ENCODE measurements at places on chromosomes 13 and 19.
A peak's percentile ranks its signal among the peaks of the same experiment; 100 is the strongest.

DNA sequence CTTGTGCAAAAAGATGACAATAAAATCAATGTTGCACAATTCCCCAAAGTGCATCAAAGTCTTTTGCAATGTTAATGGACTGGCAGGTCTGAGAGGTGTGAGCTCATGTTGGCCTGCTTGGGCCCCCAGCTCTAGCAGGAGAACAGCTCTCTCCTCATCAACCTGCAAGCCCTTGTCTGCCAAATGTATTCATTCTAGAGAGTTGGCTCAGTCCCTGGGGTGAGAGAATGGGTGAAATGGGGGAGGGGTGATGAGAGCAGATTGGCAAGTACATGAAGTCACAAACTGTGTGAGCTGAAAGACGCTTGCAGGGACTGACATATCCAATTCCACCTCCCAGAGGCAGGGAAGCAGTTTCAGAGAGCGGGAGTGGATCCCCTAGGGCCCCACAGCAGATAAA, 465.1 kb upstream of the ZNF507 start:
- DNase-seq: no peak

DNA sequence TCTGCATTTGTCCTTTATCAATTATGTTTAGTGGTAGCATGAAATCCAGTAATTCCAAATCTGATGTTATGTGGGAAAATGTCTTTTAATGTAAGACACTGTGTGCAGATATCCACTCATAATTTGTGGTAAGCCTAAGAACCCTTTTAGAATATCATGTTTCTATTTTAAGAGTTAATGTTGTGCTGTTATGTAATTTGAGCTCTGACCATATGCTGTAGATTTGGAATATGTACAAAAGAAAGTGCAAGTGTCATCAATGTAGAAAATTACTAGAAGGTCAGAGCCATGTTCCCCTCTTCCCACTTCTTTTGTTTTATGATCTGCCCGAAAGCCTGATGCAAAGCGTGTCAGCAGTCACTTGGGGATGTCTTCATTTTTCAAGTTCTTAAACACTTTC, 44.5 kb downstream of the SCEL start:
- no peak for DNase-seq

DNA sequence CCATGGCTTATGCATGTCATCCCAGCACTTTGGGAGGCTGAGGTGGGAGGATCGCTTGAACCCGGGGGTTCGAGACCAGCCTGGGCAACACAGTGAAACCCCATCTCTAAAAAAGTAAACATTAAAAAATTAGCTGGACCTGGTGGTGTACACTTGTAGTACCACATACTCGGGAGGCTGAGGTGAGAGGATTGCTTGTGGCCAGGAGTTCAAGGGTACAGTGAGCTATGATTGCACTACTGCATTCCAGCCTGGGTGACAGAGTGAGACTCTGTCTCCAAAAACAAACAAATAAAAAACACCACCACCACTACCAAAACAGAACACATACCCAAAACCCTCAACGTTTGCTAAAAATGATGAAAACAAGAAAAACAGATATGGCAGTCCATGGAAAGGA, 15.9 kb downstream of the FBXO17 start:
- no peak for DNase-seq

- peak; percentile 60 for DNase-seq
These were observed 13.8 kb downstream of the DNASE2 start for GRCh38 chr19:12867120-12868099.

DNA sequence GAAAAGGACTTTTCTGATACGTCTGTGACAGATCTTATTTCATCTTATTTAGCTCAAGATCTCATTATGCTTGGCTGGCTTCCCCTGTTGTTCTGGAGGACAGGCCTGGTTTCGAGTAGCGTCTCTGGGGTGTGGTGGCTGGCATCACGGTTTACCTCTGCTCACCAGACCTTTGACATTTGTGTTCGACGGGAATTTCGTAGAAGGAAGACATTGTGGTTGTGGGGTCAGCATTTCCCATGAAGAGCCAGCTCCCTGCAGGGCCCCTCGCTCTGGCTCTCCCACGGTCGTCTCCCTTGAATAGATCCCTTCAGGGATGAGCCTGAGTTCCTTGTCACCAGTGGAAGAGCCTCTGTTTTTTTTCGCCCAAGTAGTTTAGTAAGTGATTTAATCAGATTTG, 78.6 kb upstream of the TEX29 start:
- DNase-seq: no peak

GRCh38 chr13:57630661-57631595, 616 bp upstream of the PCDH17 start:
- no peak for DNase-seq

DNA sequence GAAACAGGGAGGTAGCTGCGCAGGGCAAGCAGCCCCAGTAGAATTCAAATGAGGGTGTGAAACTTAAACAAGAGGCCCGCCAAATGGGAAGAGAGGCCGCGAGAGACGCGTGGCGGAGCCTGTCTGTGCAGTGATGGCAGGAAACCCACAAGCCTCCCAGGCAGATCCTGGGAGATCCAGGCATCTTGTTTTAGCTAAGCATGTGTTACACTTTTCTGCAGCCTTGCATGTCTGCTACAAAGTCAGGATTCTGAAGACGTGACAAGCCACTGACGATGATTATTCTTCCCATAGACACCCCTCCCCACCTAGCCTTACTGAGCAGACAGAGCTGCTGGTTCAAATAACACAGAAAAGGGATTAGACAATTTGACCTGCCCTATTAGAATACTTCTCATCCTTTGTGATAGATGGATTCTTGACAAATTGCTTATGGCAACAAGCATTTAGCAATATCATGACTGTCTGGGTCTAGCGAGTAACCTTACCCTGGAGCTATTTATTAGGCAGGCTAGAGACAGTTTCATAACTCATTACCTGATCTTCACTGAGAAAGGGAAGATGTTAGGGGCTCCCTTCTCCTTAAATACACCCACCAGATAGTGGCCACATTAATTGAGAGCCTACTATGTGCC, 185.2 kb upstream of the IRS2 start:
- no peak for DNase-seq

DNA sequence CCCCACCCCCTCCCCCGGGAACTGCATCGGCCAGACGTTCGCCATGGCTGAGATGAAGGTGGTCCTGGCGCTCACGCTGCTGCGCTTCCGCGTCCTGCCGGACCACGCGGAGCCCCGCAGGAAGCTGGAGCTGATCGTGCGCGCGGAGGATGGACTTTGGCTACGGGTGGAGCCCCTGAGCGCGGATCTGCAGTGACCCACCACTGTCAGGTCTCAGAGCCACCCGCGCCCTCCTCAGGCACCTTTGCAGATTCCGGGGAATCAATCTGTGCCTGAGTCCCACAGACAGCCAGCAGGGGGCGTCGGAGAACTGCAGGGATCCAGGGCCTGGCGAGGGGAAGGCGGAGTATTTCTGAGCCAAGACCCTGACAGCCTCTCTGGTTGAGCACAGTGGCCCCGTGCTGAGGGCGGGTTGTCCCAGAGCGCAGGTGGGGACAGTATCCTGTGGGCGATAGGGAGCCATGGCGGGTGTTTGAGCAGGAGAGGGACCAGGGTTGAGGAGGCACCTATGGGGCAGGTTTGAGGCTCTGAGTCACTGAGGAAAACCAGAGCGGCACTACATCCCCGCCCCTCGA, 30.4 kb upstream of the CYP4F8 start:
- peak; percentile 86 for DNase-seq

- no peak for DNase-seq
These were observed 4.2 kb downstream of the LYL1 start for GRCh38 chr19:13098277-13099072.

DNA sequence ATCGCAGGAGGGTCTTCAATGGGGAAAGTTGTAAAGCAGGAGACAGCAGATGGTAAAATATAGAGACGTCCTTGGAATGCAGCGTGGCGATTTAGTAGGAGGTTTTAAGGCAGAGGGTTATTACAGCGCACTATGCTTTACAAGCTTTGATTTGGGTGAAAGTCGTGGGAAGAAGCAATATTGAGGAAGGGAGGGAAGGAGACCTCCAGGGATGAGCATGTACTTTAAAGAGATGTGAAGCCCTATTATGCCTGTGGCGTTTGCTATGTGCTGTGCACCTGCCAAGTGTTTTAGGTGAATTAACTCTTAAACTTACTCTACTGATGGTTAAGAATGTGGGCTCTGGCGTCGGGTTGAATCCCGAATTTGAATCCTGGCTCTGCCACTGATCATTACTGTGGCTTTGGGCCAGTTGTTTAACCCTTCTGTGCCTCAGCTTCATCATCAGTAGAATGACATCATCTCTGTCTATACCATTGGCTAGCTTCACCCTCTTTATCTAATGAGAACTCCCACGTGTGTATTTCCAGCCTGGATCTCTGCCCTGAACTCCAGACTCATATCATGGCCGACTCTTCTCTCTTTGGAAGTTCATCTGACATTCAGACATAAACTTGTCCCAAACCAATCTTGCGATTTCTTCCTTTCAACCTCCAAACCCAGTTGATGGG, 583 bp downstream of the CCDC61 start:
- no peak for DNase-seq

DNA sequence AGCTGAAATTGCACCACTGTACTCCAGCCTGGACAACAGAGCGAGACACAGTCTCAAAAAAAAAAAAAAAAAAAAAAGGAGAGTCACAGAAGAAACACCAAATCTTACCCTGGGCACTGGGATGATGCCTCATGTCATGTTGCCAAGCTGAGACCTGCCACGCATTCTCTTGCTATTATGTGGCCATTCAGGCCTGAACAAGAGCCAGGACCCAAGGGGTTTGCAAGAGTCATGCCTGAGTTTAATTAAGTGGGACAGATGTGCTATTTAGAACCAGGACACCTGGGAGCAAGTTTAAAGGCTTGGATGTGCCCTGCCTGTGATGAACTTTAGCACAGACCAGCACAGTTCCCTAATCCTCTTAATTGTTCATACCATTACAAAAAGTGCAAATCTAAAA, 9.8 kb downstream of the PNMA8A start:
- DNase-seq: no peak

DNA sequence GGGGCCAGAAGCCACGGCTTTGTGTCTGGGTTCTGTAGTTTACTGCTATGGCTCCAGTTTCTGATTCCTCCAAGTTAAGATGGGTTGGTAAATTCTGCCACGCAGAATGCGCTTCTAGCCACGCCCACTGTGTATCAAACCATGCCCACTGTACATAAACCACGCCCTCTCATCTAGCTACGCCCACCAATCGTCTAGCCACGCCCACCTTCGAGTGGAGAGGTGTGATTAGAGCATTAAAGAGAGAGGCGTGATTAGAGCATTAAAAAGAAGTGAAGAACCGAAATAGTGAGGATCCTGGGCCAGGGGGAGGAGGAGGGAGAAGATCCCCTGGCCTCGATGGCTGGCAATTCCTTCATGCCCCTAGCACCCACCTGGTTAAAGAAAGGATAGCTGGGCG, 43.7 kb upstream of the ADGRE5 start:
- DNase-seq: no peak

DNA sequence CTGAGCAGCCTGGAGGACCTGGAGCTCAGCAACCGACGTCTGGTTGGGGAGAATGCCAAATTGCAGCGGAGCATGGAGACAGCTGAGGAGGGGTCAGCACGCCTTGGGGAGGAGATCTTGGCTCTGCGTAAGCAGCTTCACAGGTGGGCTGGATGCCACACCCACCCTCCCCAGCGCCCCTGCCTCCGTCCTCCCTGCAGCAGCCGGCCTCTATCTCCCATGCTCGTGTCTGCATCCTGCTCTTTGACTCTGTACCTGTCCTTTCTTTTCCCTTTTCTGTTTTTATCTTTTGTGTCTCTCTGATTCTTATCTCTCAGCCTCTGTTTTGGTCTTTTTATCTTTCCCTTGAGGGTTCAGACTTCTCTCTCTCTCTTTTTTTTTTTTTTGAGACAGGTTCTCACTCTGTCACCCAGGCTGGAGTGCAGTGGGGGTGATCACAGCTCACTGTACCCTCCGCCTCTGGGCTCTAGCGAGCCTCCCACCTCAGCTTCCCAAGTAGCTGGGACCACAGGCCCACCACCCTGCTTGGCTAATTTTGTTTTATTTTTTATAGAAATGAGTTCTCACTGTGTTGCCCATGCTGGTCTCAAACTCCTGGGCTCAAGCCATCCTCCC, 10.1 kb downstream of the KASH5 start:
- no peak for DNase-seq

DNA sequence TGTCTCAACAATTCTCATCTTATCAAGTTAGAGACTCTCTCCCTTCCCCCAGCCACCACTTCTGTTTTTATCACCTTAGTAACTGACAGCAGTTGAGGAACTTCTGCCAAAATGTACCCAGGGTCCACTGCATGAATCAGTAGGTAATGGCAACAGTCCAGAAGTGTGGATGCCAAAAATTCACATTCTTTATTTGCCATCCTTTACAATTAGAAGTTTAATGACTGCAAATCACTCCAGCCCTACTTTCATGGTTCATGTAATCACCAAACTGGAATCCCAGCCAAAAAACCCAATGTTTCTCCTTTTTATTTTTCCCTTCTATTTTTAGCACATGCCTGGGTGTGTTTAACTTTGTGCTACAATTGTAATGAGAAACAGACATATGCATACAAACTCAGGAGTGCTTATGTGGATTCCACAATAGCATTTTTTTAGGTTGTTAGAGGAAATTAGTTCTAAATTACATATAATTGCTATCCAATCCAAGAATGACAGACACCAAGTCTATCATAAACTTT, 243.5 kb downstream of the RGCC start:
- no peak for DNase-seq

GRCh38 chr13:85549819-85550218, 249.4 kb downstream of the SLITRK6 start:
- DNase-seq: no peak

- no peak for DNase-seq
These were observed 122.3 kb downstream of the MIPEP start for GRCh38 chr13:23766939-23767338.

GRCh38 chr13:28449826-28450773, 44.8 kb downstream of the FLT1 start:
- DNase-seq: no peak

- DNase-seq: no peak
These were observed 107.8 kb downstream of the KCNRG start for GRCh38 chr13:50123002-50123401.

- no peak for DNase-seq
These were observed 13.5 kb upstream of the PDCD5 start for GRCh38 chr19:32567486-32567885.

- no peak for DNase-seq
These were observed 199.5 kb downstream of the ATP8A2 start for GRCh38 chr13:25571237-25571636.

Data from stimulated activated CD4-positive, alpha-beta T cell treated with anti-CD3 and anti-CD28 coated beads, Interleukin-12 subunit alpha, Interleukin-12 subunit beta, amount 100 ng/mL, for 4 hours (primary cell).